NCI-H187 treated with DMSO at 0.1 percent for 48 hours (cell line): ENCODE measurements at places on chromosomes 13 and 19.

DNA sequence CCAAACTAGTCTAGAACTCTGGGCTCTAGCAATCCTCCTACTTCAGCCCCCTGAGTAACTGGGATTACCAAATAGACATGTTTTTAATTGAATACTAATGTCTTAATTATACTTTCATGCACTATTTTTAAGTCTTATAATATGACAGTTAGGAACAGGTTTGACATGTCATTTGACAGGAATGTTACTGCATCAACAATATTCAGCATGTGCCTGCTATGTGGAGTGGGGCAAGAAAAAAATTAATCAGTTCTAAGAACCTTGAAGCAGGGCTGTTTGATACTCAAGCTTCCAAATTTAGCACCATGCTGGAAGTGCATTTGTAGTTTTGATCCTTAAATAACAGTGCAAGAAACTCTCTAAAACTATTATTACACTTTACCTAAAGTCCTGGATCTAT lies 265.3 kb downstream of the MZT1 start:
- no peak for DNase-seq

DNA sequence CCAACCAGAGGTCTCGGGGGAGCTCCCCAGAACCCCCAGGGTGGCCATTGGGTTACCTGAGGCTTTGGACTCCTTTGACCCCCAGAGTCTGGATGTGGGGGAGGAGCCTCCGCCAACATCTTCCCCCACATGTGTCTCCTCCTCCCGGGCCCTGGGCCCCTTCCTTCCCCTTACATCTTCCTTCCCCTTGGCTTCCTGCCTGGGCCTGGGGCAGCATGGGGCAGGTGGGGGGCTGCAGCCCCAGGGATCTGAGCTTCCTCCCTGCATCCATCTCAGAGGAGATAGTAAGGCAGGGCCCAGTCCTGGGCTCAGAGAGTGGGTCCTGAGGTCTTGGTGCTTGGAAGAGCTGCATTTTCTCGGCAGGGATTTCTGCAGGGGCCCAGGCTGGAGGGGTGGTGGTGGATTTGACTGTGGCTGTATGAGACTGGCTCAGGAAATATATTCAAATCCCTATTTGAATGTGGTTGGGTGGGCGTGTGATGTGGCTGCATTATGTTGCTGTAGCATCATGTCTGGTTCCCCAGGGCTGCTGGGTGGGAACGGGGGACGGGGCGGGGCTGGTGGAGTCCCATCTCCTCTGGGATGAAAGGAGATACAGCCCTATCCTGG lies 919 bp downstream of the VAV1 start:
- DNase-seq, result no peak

DNA sequence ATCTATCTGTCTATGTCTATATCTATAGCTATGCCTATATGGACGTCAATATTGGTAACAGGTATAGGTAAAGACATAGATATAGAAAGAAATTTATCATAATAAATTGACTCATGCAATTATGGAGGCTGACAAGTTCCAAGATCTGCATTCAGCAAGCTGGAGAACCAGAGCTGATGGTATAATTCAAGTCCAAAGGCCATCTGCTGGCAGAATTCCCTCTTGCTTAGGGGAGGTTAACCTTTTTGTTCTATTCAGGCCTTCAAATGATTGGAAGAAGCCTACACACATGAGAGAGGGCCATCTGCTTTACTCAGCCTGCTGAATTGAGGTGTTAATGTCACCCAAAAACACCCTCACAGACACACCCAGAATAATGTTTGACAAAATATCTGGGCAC lies 10.8 kb downstream of the RASL11A start:
- no peak for DNase-seq

- no peak for DNase-seq
These were observed 188.5 kb upstream of the HTR2A start for GRCh38 chr13:47085346-47085745.

DNA sequence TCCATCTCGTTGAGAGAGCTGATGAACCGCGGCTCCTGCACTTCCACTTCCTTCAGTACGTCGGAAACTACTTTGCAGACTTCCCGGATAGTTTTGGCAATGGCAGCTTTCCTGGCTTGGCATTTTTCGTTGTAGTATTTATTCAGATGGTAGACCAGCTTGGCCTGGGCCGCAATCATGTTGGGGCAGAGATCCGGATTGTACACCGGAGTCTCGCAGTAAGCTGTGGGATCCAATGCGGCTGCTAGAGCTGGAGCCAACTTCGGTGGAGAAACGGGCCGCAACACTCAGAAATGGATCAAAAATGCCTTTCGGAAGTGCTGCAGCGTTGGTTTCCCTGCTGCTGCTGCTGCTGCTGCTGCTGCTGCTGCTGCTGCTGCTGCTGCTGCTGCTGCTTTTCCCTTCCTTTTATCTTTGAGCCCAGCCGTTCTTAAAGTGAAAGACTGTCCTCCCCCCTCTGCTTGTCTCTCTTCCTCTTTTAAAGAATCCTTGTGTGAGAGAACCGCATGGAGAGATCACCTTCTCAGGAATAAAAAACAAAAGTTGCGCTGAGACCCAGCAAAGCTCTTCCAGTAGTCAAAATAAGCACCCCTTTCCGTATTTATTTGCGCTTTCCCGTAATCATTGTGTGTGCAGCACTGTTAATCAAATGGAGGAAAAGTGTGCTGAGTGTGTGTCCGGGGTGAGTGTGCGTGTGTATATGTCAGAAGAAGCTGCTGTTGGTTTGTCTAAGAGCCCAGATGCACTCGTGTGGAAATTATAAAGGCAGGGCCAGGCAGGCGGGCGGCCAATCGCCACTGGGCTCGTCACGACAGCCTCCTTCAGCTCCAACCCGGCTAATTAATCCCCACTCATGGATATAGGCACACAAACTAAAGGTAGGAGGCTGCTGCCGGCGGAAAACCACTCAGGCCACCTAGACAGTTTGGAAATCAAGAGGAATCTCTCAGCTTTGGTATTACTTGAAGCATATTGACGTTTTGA lies at the start of gene MAB21L1:
TSS of gene MAB21L1 (minus strand) at position 730 of the 984 bp plus-strand sequence. CDS start at position 179, 551 bp downstream.
- DNase-seq, result peak; percentile 47

GRCh38 chr13:111166882-111167675 lies 52.0 kb downstream of the ARHGEF7 start:
- no peak for DNase-seq

DNA sequence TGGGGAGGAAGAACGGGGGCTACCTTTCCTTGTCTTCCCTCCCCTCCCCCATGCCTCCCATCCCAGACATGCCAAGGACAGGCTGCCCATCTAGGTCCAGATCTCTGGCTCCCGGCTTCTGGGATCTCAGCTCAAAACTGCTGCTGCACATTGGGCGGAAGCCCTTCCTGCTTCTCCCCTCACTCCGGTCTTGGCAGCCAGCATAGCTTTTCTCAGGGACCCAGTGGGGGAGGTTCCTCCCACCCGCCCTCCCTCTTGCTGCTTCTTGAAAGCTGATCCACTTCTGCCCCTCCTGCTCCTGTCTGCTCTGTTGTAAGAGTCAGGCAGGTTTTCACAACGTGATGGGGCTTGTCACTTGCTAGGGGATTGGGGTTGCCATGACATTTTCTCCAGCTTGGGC lies 21.7 kb upstream of the RNF17 start:
- no peak for DNase-seq

DNA sequence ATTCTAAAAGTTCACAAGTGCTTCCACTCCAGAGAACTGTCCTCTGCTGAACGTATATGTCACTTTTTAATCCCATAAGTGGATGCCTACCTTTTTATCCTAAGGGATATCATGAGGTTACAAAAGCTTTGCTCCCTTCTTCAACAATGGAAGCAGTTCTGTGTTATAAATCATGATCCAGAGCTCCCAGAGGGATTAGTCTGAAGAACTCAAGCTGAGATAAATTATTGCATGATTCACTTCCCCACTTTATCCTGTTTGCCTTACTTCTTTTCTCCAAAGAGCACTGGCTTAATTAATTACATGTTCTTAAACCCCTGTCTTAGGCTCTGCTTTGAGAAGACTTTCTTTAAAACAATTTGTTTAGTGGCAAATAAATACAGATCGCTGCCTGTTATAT lies 246.7 kb downstream of the PCDH17 start:
- DNase-seq, result no peak

DNA sequence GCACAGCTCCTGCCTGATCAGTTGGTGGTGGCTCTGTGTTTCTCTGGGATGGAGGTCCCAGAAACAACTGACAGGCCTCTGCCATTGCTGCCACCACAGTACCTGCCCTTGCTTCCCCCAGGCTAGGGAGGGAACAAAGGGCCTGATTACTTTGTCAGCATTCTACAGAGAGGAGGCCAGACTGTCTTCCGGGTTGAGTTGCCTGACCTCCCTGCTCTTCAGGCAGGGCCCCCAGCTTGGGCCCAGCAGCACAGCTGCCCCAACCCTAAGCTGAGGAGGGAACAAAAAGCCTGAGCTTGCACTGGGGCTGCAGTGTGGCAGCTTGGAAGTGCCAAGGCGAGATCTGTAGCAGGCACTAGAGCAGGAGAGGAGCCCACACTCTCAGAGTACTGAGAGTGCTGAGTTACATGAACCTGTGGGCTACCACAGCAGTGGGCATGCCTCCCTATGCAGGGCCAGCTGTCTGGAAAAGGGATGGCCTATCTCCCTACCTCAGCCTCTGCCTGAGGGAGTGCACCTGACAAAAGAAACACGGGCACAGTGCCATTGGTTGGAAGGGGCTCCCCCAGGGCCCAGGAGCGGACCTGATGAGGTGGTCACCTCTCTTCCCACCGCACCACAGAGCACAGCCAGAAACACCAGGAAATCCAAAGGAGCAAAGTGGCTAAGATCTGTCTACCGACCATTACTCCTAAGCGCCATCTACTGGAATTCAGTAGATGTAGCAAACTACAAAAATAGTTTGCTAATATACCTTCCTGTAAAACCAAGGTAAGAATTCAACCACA lies 24.4 kb downstream of the SLC25A15 start:
- DNase-seq, result no peak

DNA sequence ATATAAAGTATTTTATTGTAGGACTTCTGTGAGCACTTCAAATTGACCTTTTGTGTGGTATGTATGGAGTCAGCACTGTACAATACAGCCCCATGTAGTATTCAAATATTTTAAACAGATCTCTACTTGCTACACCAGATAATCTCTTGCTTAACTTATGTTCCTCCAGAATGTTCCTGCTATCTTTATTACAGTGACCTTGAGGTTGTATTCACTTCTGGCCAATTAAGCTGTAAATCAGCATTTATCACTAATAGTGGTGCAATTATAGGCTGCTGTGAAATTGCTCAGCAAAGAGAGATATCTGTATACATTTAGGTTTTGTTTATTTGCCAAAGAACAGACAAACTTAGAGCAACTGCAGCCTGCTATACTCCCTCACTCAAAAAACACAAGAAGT lies 1218.6 kb downstream of the PCDH17 start:
- no peak for DNase-seq

- DNase-seq, result no peak
These were observed 2.7 kb downstream of the FCHO1 start for GRCh38 chr19:17753976-17754375.

DNA sequence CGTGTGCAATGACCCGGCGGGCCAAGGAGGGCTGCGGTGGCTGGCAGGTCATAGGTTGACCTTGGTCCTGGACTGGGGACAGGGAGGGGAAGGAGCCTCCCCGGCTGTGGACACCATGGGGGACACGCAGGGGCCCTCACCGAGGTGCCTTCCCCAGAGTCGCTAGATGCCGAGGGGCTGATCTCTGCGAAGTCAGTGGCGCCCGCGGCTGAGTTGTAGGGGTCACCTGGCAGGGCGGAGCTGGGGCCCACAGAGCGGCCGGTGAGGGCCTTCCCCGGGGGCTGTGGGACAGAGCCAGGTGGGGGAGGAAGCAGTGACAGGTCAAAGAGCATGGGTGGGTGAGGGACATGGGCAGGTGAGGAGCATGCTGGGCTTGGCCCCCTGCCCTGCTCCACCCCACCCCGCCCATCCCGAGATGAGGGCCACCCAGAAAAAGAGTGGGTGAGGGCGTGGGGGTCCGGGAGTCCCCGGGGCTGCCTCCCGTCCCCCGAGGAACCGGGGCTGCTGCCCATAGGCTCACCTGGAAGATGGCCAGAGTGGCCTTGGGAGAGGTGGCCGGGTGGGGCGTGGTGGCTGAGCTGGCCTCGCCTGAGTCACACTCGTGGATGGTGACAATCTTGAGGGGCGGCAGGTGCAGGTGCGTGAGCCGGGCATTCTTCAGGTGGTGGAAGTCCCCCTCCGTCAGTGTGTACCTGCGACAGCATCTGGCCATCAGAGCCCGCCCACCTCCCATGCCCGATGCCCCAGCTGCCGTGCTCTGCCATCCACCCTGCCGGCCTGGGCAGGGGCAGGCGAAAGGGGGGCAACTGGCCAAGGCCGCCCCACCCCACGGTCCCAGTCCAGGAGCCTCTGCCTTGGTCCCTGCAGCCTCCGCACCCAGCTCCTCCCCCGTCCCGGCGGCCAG lies 3.5 kb downstream of the CBARP start:
- no peak for DNase-seq

GRCh38 chr13:109516186-109516585 lies 270.2 kb downstream of the IRS2 start:
- DNase-seq, result no peak

DNA sequence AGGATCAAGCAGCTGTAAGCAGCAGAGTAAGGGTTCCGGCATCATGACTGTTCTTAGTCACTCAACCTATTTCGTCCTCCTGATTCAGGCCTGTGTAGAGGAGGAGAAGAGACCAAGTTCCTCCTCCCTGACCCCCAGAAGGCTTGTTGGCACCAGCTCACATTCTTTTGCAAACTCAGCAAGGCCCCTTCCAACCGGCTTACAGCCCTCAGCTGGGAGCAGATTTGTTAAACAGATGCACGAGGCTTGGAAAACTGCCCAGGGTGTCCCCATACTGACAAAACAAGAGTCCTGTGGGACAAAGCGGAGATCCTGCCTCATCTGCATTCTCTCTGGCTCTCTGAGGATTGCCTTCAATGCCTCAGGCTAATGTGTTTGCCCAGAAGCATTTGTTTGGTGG lies 113.2 kb upstream of the SOX21 start:
- DNase-seq, result no peak

DNA sequence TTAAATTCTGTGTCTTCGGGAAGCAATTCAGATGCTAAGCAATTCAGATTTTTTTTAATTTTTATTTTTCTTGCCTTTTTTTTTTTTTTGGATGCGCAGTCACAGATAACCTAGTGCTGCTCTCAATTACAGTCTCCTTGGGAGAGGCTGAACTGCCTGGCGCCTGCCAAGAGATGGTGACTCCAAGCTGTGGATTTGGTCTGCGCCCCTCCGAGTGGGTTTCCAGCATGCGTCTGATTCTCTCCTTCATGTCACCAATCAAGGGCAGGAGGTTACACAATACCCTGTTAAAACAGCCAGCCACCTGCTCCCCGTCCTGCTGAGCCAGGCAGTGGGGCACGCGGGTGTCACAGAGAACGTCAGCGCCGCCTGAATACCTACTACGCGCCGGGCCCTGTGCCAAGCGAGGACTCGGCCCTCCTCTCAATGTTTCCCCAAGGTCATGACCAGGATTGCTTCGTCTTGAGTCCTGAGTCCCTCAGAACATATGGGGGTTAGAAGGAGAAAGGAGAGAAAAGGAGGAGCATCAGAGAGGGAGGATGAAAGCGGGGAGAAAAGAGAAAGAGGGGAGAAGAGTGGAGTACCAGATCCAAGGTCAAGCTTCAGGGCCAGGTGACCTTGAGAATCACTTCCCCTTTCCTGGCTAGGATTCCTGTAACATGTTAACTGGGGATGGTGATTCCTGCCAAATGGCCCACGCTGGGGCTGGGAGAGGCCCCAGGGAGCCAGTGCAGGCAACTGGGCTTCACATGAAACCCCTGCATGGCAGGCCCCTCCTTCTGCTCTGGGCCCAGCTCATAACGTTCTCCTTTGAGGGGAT lies 213.6 kb downstream of the URI1 start:
- no peak for DNase-seq
